ENCODE measurements at places on chromosomes 5 and 9.

DNA sequence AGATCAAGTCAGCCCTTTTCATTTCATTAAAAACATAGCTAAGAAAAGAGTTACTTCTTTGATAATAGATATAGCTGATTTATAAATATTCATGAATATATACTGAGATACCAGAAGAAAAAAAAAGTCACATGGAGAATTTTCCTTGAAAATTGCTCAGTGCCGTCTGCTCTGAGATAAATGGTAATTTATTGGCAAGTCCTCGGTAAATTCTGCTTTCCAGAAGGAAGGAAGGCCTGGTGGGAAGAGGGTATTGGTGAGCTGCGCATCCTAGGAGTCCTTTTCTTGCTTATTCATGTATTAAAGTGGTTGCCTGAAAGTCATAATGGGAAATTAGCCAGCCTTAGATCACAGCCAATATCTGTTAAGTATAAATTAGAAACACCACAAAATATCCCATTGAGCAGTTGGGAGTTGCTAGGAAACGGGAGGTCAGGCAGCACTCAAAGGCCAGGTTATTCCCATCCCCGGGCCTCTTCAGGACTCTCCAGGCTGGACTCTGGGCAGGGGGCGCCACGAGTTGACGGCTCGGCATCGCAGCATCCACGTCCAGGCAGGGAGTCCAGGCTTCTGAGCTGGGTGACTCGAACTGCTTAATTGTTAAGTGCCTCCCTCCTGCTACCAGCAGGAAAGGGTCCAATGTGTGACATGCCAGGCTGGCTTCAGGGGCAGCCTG is 116.7 kb upstream of the RETREG1 start:
- DNase-seq = no peak

DNA sequence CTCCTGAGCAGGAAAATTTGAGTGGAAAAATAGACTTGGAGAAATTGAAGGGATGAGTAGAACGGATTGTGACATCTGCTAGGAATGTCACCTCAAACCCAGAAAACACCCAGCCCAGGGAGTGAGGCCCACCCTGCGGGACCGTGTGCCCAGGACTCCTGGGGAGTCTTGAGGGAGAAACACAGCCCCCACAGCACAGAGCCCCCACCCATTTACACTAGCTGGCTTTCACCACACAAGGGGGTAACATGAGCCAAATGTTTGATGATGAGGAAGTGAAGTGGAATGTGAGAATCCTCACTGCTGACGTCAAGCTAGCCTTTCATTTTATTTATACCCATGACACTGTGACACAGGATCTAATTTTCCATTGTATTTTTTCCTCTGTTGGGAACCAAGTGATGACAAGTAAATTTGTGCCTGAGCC is 42.8 kb upstream of the PDE8B start:
- DNase-seq = no peak

- DNase-seq = no peak
These were observed 172.0 kb downstream of the NSG2 start for GRCh38 chr5:174217527-174217926.

GRCh38 chr9:7289773-7290172 is 509.8 kb downstream of the DMAC1 start:
- no peak for DNase-seq

DNA sequence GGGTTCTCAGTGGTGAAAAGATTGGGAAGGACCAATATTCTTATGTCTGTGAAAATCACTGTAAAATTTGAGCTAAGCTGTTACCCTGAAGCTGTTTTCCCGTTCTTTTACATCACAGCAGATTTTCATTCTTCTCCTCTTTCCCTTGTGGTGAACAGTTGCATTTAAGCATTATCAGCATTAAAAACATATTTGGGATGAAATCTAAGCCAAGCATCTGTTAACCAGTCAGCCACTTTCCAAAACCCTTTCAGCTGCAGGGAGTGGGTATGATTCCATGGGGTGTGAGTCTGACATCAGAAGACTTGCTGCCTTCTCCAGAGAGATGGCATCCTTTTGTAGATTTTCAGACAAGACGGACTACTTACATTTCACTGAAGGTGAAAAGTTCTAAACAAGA is 97.2 kb downstream of the TRIO start:
- DNase-seq = no peak

- no peak for DNase-seq
These were observed 110.1 kb upstream of the TLE4 start for GRCh38 chr9:79461712-79462111.

DNA sequence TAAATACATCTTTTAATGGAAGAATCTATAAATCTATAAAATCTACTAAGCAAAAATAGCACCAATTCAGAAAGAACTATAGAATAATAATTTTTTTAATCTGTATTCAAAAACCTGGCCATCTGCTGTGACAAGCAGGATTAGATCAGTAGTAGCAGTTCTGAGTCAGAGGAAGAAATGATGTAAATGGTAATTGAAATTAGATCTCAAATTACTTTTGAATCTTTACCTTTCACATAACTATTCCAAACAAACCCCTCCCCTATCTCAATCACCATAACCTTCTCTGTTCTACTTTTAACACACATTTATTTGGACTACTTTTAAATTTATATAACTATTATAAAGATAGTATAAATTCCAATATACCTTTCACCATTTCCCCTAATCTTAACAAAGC is 727.8 kb upstream of the FAM174A start:
- DNase-seq = no peak

All from omental fat pad (tissue), 4 donors.